ENCODE measurements at places on chromosomes 16 and 17. TPM values are rescaled to one million over a fixed set of nuclear protein-coding genes. Genes with fewer than 3 reads are reported as not detected.
A peak's percentile ranks its signal among the peaks of the same experiment; 100 is the strongest.

- no peaks in the 10 kb centered on the region for H3K36me3 ChIP-seq
- no peak overlapping the region for H3K4me3 ChIP-seq
- no peaks in the 10 kb centered on the region for H3K27me3 ChIP-seq
- H3K27ac ChIP-seq: no peak overlapping the region
Measured at GRCh38 chr17:28261219-28261618, 57.8 kb upstream of the TMEM97 start.

DNA sequence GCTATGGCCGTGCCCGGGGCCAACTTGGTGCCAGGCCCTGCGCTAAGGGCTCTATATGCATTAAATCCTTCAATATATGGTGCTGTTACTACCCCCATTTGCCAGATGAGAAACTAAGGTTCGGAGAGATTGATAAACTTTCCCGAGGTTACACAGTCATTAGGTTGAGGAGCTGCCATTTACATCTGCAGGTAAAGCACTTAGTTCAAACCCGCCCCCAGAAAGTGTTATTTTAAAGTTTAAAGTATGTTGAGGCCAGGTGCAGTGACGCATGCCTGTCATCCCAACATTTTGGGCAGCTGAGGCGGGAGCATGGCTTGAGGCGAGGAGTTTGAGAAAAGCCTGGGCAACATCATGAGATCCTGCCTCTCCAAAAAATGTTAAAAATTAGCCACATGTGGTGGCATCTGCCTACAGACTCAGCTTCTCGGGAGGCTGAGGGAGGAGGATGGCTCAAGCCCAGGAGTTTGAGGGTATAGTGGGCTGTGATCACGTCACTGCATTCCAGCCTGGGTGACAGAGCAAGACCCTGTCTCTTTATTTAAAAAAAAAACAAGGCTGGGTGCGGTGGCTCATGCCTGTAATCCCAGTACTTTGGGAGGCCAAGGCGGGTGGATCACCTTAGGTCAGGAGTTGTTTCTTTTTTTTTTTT, 264.7 kb downstream of the PARN start:
- no peak overlapping the region for H3K27ac ChIP-seq
- no peak overlapping the region for H3K4me3 ChIP-seq
- no peaks in the 10 kb centered on the region for H3K27me3 ChIP-seq
- no peaks in the 10 kb centered on the region for H3K36me3 ChIP-seq

DNA sequence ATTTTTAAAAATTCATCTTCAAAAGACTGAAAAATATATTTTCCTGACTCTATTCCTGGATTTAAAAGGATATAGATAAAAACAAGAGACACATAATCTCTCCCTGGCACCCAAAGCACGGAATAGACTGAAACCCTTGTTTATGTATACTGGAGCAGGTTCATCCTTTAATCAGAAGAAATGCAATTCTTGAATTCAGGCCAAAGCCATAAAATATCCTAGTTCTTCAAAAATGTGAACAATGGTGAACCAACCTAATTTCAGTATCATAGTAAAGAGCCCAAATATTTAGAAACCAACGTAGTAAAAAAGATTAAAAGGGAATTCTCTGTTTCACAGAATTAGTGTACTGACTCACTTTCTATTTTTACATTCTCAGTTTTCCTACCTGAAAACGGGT, 188.5 kb upstream of the C17orf78 start:
- no peaks in the 10 kb centered on the region for H3K27me3 ChIP-seq
- no peaks in the 10 kb centered on the region for H3K4me1 ChIP-seq
- peaks cover 20% of the 10 kb centered on the region for H3K36me3 ChIP-seq
- no peak overlapping the region for H3K27ac ChIP-seq
- no peak overlapping the region for H3K4me3 ChIP-seq

DNA sequence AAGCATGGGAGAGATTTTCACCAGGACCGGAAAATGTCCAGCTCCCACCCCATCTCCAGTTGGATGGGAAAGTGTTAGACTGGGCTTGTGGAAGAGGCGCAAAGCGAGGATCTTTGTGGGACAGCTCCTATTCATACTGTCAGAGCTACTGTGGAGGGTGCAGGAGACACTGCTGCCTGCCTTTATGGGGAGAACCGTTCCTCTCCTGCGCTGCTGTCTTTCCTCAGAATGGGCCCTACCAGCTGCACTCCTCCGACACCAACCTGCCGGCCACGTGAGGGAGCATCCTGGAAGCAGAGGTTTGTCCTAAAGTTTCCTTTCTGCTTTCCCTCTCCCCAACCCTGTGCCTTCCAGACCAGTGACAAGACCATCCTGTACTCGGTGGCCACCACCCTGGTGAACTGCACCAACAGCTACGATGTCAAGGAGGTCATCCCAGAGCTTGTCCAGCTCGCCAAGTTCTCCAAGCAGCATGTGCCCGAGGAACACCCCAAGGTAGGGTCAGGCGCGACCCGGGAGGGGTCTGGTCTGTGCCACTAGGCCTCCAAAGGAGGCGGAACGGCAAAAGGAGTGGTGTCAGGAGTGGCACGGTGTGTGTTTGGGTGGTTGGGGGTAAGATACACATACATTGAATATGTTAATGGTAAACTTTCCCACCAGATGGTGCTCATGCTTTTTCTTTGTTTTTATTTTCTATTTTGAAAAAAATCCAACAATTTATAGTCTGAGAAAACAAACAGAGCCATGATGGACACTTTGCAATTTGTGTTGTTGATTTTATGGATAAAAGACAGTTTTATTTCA, 23.0 kb downstream of the SLC35G3 start:
- H3K27ac ChIP-seq: no peak overlapping the region
- no peaks in the 10 kb centered on the region for H3K4me1 ChIP-seq
- H3K4me3 ChIP-seq: no peak overlapping the region
- no peaks in the 10 kb centered on the region for H3K27me3 ChIP-seq
- no peaks in the 10 kb centered on the region for H3K36me3 ChIP-seq

DNA sequence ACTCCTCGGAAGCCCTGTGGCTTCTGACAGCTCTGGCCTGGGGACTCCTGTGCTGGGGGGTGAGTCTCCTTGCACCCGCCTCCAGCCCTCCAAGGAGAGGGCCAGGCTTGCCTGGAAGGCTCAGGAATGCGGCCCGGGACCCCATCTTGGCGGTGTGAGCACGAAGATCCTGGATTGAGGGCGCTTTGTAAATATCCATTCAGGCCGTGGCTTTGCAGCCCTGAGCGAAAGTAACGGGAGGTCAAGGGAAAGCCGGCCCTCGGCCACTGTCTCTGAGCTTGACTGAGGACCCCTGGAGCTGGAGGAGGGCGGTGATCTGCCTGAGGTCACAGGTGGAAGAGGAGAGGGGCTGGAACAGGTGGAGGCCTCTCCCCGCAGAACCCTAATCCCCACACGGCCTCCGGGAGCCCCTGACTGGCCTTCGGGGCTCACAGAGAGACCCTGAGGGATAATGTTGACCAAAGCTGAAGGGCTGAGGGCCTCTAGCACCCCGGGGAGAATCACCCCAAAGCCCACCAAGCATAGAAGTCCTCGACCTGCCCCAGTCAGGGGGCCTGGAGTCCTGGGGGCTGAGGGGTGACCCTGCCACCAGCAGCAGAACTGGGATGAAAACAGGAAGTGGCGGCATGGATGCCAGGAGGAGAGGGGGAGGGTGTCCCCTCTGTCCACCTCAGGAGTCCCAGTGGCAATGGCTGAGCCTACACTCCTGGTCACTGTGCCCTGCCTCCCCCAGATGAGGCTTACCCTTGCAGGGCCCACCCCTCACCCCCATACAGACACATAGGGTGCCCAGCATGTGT, 8.3 kb upstream of the RASD1 start:
- H3K27ac ChIP-seq: no peak overlapping the region
- no peaks in the 10 kb centered on the region for H3K36me3 ChIP-seq
- no peaks in the 10 kb centered on the region for H3K27me3 ChIP-seq
- no peak for DNase-seq
- H3K4me1 ChIP-seq: no peaks in the 10 kb centered on the region
- H3K4me3 ChIP-seq: no peak overlapping the region

GRCh38 chr16:30902029-30902972, 5.9 kb downstream of the CTF1 start:
- H3K4me1 ChIP-seq: peaks cover 27% of the 10 kb centered on the region
- H3K36me3 ChIP-seq: no peaks in the 10 kb centered on the region
- H3K27me3 ChIP-seq: no peaks in the 10 kb centered on the region
- no peak for DNase-seq
- peak overlapping the region; percentile 46 for H3K27ac ChIP-seq

Gene DNAI2
- total RNA-seq: 0.15 TPM

- DNase-seq: no peak
- H3K36me3 ChIP-seq: no peaks in the 10 kb centered on the region
- no peak overlapping the region for H3K4me3 ChIP-seq
- H3K4me1 ChIP-seq: no peaks in the 10 kb centered on the region
- H3K27me3 ChIP-seq: no peaks in the 10 kb centered on the region
Measured at GRCh38 chr16:27665881-27666280, 115.9 kb downstream of the KATNIP start.

DNA sequence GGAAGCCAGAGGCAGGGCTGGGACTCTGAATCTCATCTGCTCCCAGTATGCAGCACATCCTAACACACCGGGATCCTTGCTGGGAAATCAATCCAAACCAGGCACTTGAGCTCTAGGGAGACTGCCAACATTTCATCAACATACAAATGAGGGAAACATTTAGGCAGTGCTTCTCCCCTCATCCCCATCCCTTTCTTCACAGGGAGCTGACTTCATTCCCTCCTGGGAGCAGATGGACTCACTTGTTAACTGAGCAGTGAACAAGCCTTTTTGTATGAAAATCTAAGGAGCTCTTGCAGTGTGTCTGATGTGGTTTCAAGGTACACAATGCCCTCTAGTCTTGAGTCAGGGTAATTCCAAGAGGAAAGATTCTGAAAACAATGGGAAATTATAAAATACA, 96.3 kb downstream of the TMEM114 start:
- no peak overlapping the region for H3K27ac ChIP-seq
- no peak overlapping the region for H3K4me3 ChIP-seq
- H3K4me1 ChIP-seq: no peaks in the 10 kb centered on the region

- H3K4me1 ChIP-seq: peaks cover 26% of the 10 kb centered on the region
- no peaks in the 10 kb centered on the region for H3K27me3 ChIP-seq
- H3K27ac ChIP-seq: no peak overlapping the region
- DNase-seq: no peak
Measured at GRCh38 chr16:89473136-89473712, 17.1 kb downstream of the ANKRD11 start.

GRCh38 chr16:6964679-6965078, 368.0 kb upstream of the RBFOX1 start:
- H3K36me3 ChIP-seq: no peaks in the 10 kb centered on the region
- H3K27ac ChIP-seq: no peak overlapping the region
- no peak for DNase-seq
- H3K4me1 ChIP-seq: no peaks in the 10 kb centered on the region
- H3K4me3 ChIP-seq: no peak overlapping the region

Gene PPP1R27
- total RNA-seq: 0.49 TPM

Gene DLG4
- 4.2 TPM for total RNA-seq

- no peaks in the 10 kb centered on the region for H3K36me3 ChIP-seq
- peaks cover 14% of the 10 kb centered on the region for H3K4me1 ChIP-seq
- no peaks in the 10 kb centered on the region for H3K27me3 ChIP-seq
- no peak for DNase-seq
- H3K4me3 ChIP-seq: no peak overlapping the region
Measured at GRCh38 chr17:47997586-47997985, 26.7 kb downstream of the CDK5RAP3 start.

DNA sequence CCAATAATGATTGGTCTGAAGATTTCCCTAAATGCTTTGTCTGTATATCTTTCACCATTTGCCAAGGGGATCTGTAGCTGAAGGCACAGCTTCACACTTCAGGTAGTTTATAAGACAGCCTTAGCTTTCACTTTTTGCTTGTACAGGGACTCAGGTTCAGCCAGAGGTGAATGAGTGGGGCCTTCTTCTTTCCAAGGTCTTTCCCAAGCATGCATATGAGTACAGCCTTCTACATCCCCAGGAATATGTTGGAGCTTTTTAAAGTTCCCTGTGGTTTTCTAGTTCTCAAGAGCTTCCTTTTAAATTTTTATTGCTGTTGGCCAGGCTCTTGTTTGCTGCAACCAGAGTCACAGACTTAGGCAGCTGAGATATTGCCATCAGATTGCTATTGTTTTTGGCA, 17.9 kb upstream of the SPDYE4 start:
- H3K27me3 ChIP-seq: no peaks in the 10 kb centered on the region
- no peak for DNase-seq
- H3K4me3 ChIP-seq: no peak overlapping the region
- H3K4me1 ChIP-seq: no peaks in the 10 kb centered on the region
- no peak overlapping the region for H3K27ac ChIP-seq

Gene ABCA3
- 17.6 TPM for total RNA-seq

Gene CYTH1
- 165 TPM for total RNA-seq

GRCh38 chr16:30030841-30031413, at the start of gene TLCD3B:
TLCD3B (minus strand) TSS chr16:30031271; CDS start chr16:30030527, 744 bp downstream.
- H3K27me3 ChIP-seq: peaks cover 6% of the 10 kb centered on the region
- no peak within 1 kb of the TSS for H3K4me3 ChIP-seq
- H3K4me1 ChIP-seq: peaks cover 13% of the 10 kb centered on the region

DNA sequence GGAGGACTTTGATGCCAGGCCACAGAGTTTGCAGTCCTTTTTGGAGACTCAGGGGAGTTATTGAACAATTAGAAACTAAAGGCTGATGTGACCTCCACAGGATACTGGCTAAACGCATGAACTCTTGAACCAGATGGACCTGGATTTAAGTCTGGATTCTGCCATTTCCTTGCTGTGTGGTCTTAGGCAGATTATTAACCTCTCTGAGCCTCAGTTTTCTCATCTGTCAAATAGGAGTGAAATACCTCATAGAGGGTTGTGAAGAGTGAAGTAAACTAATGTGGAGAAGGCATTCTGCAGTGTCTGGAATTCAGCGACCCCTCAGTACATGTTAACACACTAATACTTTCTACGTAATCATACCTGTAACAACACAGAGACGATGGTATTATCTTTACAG, 93.5 kb downstream of the PRKCB start:
- H3K4me1 ChIP-seq: no peaks in the 10 kb centered on the region
- no peak overlapping the region for H3K4me3 ChIP-seq
- no peaks in the 10 kb centered on the region for H3K27me3 ChIP-seq
- no peak overlapping the region for H3K27ac ChIP-seq
- H3K36me3 ChIP-seq: 0 out of 2 replicates have a peak, but pooled peaks cover 2% of the 10 kb centered on the region

GRCh38 chr16:87602001-87602775, at the start of gene JPH3:
JPH3 (plus strand) TSS chr16:87602508; CDS start chr16:87603147, 639 bp downstream.
- H3K27ac ChIP-seq: no peak within 1 kb of the TSS
- no peaks in the 10 kb centered on the region for H3K4me1 ChIP-seq
- H3K4me3 ChIP-seq: no peak within 1 kb of the TSS
- no peaks in the 10 kb centered on the region for H3K36me3 ChIP-seq
- peaks cover 8% of the 10 kb centered on the region for H3K27me3 ChIP-seq

DNA sequence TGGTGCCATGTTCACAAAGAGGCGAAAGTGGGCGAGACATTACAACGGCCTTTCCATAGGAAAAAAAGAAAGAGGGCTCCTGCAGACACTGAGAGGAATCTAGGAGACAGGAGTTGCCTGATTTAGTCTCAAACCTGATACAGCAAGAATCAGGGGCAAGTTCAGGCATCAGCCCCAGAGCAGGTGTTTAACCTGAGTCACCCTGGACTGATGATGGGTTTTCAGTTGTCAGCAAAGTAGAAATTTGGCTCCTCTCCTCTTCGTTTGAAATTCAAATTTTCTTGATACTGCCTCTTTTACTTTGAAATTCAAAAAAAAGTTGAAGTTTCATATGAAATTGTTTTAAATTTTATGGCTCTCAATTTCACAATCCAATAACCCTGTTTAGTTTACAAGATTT, 189.5 kb downstream of the ABCC12 start:
- no peak for DNase-seq
- H3K4me3 ChIP-seq: no peak overlapping the region
- H3K27ac ChIP-seq: no peak overlapping the region
- H3K4me1 ChIP-seq: no peaks in the 10 kb centered on the region

GRCh38 chr16:82628711-82629110, 1.9 kb downstream of the CDH13 start:
- peaks cover 11% of the 10 kb centered on the region for H3K27me3 ChIP-seq
- H3K4me1 ChIP-seq: no peaks in the 10 kb centered on the region
- H3K4me3 ChIP-seq: no peak overlapping the region
- DNase-seq: no peak

GRCh38 chr16:1678500-1679098, 520 bp downstream of the JPT2 start:
- no peak for DNase-seq
- peak overlapping the region; percentile 75 for H3K4me3 ChIP-seq
